ENCODE measurements at places on chromosomes 12 and 14.

GRCh38 chr14:69312608-69313007, 52.6 kb downstream of the GALNT16 start:
- DNase-seq, result no peak

- peak; percentile 72 for DNase-seq
Observed at GRCh38 chr14:105448706-105449111, 25.9 kb upstream of the CRIP2 start.

GRCh38 chr12:69555461-69555860, 29.8 kb upstream of the CCT2 start:
- no peak for DNase-seq

DNA sequence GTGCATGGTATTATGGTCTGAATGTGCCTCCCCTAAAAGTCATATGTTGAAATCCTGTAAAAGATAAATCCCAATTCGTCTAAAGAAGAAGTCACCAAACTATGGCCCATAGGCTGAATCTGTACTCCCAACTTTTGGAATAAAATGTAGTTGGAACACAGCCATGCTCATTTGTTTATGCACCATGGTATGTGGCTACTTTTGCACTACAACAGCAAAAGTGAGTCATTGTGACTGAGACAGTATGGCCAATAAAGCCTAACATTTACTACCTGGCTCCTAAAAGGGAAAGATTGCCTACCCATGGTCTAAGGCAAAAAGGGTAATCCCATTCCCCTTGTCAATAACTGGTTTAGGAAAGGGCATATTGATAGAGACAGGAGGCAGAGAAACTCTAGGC, 101.8 kb downstream of the LRIG3 start:
- DNase-seq, result no peak

DNA sequence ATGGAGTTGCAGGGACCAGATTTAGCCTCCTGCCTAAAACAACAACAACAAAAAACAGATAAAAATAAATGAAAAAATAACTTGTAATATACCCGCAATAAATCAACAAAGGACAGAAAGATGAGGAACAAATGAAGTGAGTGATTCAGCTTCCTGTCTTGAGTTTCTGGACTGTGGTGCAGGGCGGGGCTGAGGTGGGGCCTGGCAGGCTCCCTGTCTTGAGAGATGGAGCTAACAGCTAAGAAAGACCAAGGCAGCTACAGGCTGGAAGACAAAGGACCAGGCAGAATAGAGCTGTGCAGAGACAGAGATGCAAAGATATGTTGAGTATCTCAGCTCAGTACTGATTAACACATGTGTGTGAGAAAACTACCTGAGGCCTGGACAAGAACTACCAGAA, 879.2 kb downstream of the AACS start:
- DNase-seq, result no peak

GRCh38 chr14:74509587-74510222, 16.1 kb downstream of the ISCA2 start:
- no peak for DNase-seq

DNA sequence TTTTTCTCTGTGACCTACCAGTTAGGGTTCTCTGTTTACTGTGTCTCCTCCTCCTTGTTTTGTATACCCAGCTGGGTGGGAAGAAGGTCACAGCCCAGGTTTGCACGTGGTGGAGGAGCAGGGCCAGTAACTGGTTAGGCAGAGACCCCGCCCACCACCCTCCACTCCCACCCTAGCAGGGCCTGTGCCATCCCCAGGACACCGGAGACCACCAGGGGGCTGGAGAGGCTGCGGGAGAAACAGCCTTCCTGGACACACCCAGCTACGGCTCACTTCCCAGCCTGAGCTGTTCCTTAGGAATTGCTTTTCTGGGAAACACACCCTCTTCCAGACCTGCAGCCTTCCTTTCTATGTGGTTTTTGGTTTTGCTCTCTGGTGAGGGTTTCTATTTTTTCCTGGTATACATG, 21.1 kb downstream of the BDKRB2 start:
- no peak for DNase-seq

DNA sequence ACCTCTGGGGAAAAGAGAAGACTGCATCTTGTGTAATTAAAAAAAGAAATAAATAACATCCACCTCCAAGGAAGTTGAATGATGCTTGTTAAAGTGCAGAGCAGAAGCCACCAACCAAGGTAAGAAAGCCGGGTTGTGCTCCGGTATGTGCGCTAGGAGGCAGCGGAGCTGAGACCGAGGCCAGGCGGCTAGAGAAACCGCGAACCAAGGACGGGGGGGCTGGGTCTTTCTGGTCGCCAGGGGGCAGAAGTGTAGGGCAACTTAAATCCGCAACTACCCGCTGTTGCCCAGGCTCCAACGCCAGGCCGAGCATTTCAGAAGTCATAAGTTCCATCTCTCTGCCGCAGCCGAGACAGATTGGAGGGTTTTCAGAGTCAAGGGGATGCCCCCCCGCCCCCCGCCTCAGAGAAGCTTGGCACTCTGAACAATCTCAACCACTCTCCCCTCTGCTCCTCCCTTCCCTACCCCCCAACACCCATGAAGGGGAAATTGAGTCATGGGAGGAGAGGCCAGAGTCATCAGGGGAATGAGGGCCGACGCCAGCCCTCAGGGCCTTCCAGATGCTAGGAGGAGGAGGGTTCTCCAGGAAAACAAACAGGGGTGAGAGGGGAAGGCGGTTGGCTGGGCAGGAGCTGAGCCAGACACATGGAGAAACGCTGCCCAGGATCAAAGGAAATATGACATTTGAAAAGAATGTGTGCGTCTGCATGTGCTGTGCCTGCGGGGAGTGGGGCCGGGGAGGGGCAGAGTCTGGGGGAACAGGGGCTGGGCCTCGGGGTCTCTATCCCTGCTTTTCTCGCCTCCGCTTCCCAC, 2.2 kb upstream of the NFATC4 start:
- DNase-seq, result peak; percentile 78

DNA sequence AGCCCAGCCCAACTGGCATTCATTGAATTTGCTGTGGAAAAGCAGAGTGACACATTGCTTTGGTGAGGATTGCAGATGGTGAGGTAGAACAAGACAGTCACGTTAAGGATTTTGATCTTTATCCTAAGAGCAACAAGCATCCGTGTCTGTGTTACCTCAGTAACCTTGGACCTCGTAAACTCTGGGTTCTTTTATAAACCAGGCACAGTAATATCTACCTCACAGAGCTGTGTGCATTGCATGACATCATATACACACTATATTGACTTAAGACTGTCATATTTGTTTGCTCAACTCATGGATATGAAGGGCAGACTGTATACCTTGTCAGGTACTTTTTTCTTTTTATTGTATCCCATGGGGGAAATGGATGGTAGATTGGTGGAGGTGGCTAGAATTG, 156.2 kb downstream of the ETV6 start:
- DNase-seq, result no peak

DNA sequence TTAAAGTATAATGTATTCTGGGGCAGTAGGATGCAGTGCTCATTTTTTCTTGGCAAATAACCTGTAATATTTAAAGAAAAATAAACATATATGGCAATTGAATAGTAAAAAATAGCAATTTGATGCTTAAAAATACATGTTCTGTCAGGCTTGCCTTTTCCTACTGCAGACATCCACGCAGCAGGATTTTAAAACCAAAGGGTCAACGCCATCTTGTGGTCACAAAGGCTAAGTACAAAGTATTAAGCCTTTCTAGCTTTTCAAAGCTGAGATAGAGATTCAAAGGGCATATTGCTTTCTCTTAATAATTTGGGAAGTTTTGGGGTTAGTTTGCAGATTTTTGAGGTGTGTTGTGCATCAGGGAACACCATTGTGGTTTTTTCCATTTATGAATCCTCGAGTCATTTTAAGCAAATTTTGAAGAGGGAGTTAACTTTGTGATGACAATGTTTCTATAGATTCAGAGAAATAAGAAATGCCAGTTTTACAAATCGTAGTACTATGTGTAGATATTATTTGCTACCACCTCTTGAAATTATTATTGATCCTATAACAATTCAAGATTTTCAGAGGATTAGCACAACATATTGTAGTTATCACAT, 4.7 kb upstream of the CCER1 start:
- DNase-seq, result peak; percentile 14

GRCh38 chr12:111759271-111759670, 7.5 kb upstream of the ALDH2 start:
- DNase-seq, result no peak

GRCh38 chr14:64763801-64764621, 59.8 kb downstream of the PLEKHG3 start:
- no peak for DNase-seq

GRCh38 chr12:104049278-104049902, 597 bp downstream of the GLT8D2 start:
- DNase-seq, result no peak

- DNase-seq, result no peak
Observed at GRCh38 chr14:52039124-52039815, 29.6 kb downstream of the NID2 start.

DNA sequence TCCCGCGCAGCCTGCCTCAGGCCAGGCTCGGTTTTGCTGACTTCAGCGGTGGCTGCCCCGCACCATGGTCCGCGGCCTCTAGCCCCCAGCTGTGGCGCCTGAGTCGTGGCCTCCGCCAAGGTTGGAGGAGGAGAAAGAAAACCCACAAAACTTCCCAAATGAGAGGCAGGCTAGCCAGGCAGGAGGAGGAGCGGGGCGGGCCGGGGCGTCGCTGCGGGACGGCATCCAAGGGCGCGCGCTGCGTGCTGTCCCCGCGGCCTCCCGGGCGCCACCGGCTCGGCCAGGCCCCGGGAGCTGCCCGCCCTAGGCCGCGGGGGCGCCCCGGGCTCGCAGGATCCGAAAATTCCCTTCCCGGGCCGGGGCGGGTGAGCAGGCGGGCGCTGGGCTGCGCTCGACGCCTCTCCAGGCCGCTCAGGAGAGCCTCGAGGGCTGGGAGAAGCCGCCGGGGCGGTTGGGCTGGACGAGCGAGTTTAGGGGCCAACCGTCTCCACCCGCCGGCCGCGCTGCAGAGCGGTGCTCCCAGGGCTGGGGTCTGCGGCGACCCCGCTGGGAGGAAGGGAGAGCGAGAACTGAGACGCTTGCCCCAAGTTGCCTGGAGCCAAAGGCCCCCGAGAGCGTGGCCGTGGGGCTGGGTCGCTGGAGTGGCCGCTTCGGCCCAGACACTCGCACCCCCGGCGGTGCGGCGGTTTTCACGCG, at the start of gene EFS:
Gene EFS (minus strand): TSS at position 137 of the 696 bp plus-strand sequence. CDS start 147 bp downstream, outside the sequence.
- peak; percentile 30 for DNase-seq

DNA sequence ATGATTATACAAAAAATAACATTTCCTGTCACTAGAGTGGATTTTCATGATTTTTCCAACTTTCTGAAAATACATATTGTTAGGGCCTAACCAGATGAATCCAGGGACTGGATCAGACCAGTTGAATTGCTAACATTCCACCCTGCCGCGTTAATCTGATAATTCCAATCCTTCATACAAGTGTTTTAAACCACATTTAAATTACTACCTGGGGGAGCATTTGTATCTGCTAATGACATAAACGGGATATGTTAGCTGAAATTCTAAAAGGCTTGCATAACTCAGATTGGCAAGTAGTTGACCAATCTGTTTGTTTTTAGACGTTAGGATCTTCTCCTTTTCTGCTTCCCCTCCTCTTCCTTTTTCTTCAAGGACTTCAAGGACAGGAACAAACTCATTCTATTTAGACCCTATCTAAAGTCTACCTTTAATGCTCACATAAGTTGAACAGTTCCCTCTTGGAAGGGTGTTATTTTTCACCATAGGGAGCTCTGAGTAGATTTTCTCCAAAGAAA, 239.0 kb downstream of the ADAMTS20 start:
- DNase-seq, result no peak

DNA sequence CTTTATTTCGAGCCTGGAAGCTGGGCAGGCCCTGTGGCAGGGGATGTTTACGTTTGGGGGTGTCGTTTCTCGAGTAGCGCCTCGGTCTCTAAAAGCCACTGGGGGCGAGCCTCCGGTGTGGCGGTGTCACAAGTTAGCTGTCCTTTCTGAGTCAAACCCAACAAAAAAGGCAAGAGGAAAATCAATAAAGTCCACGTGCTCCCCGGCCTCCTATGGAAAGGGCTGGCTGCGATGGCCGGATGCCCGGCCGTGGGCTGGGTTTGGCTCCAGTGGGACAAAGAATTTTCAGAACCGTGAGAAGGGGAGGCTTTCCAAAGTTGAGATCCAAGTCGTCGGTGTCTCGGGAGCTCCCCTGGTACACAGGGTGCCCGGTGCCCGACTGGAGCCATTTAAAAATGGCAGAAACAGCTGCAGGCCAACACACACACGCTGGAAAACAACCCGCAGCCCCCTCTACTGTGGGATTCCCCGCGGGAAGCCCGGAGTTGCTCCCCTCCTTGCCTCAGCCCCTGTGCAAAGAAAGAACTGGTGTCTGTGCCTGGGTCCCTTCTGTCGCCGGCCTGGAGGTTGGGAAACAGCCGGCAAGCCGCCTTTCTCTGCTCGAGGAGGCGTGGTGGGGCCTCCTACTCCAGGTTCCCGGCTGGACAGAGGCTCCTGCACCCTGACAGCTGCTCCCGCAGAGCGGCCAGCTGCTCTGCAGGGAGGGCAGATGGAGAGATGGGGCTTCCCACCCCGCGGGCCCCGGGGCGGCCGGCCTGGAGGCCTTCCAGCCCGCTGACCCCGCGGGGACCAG, 1.9 kb downstream of the BCL7A start:
- DNase-seq, result peak; percentile 35

- DNase-seq, result no peak
Observed at GRCh38 chr14:98008381-98009113, 1211.4 kb downstream of the VRK1 start.

- no peak for DNase-seq
Observed at GRCh38 chr14:97866664-97867063, 1069.5 kb downstream of the VRK1 start.

DNA sequence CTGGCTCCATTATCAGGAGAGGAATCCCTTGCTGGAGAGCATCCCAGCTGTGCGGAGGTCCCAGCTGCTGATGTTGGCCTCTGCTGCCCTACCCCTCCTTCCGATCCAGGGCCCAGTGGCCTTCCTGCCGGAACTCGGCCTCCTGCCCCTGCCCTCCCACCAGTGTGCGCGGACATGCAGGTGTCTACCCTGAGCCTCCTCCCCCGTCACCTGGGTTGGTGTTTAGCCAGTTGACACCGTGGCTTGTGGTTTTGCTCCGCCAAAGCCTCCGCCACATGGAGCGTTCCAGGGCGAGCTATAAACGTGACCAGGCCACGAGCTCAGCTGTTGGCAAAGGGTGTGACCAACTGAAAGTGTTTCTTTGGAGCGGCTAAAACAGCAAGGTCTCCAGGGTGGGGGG, 1104.3 kb downstream of the BCL11B start:
- DNase-seq, result no peak

DNA sequence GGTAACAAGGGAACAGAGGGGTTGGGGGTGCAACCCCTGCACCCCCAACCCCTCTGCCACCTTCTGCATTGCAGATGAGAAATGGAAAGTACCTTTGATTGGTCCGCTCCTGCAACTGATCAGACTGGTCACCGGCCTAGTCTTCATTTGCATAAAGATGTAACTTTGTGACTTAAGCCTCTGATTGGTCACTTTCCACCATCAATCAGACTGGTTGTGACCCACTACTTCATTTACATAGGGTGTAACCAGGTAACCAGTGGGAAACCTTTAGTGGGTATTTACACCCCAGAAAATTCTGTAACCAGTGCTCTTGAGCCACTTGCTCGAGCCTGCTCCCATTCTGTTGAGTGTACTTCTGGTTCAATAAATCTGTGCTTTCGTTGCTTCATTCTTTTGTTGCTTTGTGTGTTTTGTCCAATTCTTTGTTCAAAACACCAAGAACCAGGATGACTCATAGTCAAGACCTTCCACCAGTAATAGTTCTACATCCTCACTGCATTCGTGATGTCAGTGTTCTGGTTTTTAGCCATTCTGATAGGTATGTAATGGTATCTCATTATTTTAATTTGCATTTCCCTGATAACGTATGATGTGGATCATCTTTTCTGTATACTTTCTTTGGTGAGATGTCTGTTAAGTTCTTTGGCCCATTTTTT, 30.8 kb downstream of the LEMD3 start:
- DNase-seq, result no peak
